ENCODE measurements at places on chromosomes 16 and 17.

- no peak for DNase-seq
Measured at GRCh38 chr16:13305019-13305755, 403.8 kb downstream of the SHISA9 start.

- DNase-seq = no peak
Measured at GRCh38 chr17:59436900-59437299, 105.4 kb downstream of the YPEL2 start.

- no peak for DNase-seq
Measured at GRCh38 chr16:69863401-69864281, 87.5 kb upstream of the CLEC18A start.

DNA sequence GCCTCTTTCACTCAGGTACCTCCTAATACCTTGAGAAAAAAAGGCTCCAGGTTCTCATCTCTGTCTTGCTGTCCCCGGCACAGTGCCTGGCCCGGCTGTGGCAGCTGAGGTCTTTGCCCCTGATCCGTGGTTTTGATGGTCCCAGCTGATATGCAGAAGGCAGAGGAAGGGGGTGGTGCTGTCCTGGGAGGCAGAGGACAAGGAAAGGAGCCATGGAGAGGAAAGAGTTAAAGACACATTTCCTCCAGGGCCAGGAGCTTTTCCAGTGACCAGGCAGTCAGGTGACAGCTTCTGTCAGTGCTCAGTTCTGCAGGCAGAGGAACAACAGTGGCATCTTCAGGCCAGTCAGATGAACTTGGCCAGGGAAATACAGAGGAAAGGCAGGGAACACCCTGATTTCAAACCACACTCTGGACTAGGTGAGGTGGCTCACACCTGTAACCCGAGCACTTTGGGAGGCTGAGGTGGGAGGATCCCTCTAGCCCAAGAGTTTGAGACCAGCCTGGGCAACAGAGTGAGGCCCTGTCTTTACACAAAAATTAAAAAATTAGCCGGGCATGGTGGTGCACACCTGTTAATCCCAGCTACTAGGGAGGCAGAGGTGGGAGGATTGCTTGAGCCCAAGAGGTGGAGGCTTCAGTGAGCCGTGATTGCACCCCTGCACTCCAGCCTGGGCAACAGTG, 3.3 kb upstream of the COG1 start:
- no peak for DNase-seq

GRCh38 chr17:58285422-58285810, 4.7 kb upstream of the MPO start:
- DNase-seq = no peak

DNA sequence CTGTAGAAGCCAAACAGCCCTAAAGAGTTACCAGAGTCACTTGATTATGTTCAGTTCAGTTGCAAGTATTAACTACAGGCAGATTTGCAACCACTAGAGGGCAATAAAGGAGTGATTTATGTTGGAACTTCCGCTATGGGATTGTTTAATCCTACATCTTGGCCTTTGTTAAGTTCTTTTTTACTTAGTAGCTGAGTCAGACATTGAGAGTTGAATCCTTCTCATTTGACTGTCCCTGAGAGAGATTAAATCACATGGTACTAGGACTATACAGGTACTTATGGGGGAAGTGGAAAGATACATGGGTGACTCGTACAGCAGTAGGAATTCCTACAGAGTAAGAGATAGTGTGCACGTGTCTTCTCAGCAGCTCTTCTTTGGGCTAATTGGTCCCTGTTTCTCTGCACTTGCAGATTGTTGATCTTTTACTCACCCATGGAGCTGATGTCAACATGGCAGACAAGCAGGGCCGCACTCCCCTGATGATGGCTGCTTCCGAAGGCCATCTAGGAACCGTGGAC, 40.3 kb downstream of the CYB561 start:
- no peak for DNase-seq

DNA sequence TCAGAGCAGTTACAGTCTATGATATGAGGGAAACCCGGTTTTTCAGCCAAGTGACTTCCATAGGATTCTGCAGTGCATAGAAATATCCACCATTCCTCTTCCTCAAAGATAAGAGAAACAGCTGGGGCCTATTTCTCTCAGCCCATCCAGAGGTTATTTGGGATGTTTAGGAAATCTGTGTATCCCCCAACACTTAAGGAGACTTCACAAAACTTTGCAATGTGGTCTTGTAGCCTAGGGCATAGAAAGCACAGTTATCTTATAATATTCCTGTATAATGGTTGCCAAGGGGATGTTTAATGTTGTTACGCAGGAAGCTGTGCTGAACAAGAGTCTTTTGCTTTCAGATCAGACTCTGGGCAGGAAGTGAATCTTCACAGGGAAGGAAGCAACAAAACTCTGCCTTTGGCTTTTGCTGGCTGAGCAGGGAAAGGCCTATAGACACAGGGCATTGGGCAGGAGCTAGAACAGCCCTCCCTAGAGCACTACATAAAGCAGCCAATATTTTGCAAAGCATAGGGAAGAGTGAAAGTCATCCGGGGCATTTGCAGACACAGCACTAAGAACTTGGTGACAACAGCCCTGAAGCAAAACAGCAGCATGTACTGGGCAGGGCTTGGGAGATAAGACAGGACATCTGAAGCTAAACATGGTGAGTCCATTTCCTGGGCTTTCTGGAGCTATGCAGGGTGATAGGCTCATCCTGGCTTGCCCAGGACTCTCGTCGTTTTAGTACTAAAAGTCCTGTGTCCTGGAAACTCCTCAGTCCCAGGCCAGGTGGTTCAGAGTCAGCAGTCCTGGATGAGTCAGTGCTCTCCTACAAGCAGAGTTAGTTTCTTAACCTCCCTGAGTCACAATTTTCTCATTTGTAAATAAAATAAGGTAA, 18.7 kb upstream of the BEAN1 start:
- DNase-seq = no peak

DNA sequence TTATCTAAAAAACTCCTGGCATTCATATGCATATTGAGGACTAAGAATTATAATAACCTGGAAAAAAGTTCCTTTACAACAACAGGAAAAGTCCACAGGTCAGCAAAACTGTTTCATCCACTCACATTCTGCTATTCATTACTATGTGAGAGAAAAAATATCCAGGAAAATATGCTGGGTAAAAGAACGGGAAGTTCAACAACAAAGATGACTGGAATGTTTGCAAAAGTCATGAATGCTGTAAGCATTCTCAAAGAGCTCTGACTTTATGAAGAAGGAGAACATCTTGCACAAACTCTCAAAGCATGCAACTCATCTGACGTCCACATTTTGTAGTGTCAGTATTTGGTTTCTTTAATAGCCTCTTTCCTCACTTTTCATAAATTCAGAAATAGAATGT, 56.9 kb upstream of the ALDH3A1 start:
- DNase-seq = no peak

- no peak for DNase-seq
Measured at GRCh38 chr17:40303009-40303657, 5.8 kb upstream of the RARA start.

GRCh38 chr17:9729735-9730420, 61.5 kb downstream of the DHRS7C start:
- no peak for DNase-seq

DNA sequence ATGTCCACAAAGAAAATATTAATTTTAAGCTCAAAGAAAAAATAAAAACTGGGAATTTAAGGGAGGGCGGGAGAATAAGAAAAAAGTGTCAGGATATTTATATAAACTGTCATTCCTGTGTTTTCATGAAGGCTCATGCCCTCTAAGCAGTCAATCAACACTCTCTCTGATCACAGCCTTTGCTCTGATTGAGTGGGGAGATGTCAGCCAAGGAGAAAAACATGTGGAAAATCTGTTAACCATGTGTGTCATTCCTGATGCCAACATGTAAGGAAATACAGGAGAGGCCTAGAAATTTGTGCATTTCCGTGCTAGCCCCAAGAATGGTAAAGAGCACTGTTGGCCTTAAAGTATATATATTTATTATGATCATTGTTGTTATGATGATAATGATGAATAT, 137.9 kb upstream of the IRX5 start:
- DNase-seq = no peak

DNA sequence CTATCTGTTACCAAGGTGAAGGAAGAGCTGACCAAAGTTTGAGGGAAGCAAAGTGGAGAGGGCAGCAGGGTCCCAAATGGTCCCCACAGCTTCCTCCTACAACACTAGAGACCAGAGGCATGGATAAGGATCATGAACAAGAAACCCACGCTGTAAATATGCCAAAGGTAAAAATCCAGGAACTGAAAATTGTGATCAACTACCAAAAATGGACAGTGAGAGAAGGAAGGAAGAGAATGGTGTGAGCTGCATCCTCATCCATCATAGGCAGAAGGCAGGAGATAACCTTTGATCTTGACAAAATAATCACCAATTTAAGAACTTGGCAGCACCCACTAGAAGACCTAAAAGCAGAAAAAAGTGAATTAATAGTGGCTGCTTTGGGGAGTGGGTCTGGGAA, 66.2 kb downstream of the CYTH1 start:
- DNase-seq = no peak

DNA sequence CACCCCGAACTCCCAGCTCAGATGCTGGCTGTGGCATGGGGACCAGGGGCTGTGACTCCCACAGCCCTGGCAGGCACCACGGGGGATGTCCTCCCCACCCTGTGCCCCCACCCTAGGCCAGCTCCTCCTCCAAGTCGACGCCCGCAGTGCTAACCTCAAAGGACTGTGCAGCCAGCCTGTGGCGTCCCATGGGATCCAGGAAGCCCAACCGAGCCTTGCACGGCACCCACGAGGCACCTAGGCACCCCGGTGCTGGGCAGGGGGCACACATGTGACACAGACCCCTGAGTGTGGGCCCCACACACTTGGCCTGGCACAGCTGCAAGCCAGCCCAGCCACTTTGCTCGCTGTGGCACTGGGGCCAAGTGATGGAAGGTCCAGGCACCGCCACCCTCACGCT, 3.9 kb downstream of the GCGR start:
- no peak for DNase-seq

GRCh38 chr17:81545160-81545949, 6.8 kb downstream of the FAAP100 start:
- DNase-seq = no peak

GRCh38 chr17:79871131-79871530, 31.9 kb upstream of the CBX4 start:
- no peak for DNase-seq

- DNase-seq = no peak
Measured at GRCh38 chr16:86929057-86929871, 350.9 kb downstream of the FOXL1 start.

GRCh38 chr16:27378871-27379481, 23.0 kb upstream of the IL21R start:
- DNase-seq = no peak

DNA sequence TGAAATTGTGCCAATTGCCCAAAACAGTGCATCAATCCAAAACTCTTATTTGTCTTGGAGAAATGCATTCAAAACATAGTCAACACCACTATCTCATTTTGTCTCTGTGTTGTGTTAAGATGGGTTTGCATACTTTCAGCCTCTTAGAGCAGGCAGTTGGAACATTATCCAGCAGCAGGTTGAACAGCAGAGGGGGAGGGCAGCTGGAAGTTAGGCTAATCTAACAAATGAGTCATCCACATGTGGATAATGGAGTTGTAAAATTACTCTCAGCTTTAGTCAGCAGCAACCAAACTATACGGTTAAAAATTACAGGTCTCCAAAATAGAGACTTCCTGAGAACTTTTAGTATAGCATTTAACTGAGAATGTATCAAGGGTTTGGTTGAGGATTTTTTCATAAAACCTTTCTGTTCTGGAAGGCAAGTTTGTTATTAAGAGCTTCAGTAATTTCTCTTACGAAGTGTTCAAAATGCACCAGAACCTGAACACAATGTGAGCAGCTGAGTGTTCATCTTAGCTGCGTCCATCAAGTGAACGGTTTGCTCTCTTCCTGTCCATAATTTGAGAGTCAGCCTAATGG, 46.3 kb downstream of the PRKCA start:
- DNase-seq = no peak

DNA sequence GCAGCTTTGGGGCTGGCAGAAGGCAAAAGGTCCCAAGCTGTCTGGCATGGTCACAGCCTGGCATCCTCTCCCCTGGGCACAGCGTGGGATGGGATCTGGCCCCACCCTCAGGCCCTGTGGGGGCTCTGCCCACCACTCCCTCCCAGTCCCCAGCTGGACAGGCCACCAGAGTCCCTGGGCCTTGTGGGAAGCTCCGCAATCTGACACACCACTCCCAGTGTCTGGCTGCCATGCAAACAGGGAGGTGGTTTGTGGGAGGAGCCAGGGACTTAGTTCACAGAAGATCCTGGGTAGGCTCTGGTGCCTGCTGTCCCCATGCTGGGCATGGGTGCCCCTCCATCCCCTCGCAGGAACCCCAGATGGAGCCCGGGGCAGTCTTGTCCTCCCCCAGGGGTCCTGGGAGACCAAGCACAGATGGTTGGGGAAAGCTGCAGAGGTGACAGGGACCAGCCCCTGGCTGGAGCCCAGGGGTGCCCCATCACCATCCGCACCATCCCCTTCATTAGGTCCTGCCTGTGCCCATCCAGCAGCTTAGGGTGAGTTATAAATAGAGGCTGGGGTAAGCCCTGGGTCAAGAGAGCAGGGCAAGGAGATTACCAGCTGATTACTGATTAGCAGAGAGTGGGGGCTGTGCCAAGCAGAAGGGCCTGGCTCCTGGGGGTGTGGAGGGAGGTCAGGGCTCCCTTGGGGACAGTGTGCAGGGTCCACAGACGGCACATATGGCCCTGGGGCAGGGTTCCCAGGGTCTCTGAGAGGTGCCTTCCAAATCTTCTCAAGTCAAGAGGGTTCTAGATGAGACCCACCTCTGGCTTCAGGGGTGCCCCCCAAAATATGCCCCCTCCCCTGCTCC, 6.2 kb downstream of the FSCN2 start:
- no peak for DNase-seq

DNA sequence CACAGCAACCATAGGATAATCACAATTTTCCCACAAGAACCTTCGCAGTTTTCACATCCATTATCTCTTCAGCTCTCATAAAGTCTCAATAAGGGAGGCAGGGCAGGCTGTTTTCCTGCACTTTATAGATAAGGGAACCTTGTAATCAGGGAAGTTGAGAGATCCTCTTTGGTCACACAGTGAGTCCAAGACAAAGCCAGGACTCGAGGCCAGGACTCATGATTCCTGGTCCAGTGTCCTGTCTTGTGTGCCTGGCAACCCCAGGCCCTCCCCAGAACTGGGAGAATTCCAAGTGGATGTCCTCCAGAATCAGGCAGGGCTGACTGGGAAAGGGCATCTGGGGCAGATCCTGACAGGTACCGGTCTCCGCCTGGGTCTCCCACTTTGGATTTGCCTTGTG, 23.1 kb upstream of the PHF12 start:
- DNase-seq = no peak

DNA sequence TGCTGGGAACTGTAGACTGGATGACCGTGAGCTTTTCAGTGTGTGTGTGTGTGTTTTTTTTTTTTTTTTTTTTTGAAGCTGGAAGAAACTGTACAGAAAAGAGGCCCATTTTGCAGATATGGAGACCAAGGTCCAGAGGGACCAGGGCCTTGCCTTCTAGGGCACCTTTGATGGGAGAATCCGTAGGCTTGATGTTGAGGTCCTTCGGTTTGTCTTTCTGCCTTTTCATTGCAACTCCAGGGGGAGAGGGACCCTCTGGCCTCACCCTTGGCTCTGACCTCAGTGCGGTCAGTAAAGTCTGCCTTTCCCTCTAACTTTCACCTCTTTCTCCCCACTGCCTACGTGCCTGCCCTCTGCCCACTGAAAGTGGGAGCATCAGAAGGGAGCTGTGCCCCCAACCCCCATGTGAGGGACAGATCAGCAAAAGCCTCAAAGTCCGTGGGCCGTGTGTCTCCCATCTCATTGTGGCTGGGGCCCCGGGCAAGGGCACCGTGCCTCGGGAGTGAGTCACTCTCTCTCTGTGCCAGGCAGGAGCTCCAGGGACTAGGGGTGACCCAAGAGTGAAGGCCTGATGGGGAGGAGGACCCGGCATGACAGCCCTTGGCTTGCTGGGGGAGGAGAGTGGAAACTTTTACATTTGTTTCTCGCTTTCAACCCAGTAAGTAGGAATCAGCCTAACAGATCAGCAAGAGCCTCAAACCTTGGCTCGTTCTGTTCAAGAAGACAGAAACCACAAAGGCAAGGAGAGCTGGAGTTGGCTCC, 123.6 kb downstream of the CMIP start:
- no peak for DNase-seq

Measured in stimulated activated CD8-positive, alpha-beta memory T cell treated with anti-CD3 and anti-CD28 coated beads, Interleukin-4, amount 100 ng/mL, for 1 hour (primary cell).